ENCODE measurements at places on chromosomes 16 and 17. TPM values are rescaled to one million over a fixed set of nuclear protein-coding genes. Genes with fewer than 3 reads are reported as not detected.

Gene TNFRSF13B
- not detected for polyA plus RNA-seq

Gene CMTM1
- polyA plus RNA-seq: 4.8 TPM

Gene TNS4
- 0.06 TPM for polyA plus RNA-seq

Gene USP6
- polyA plus RNA-seq: 2.0 TPM

Gene CDK3
- 10.8 TPM for polyA plus RNA-seq

GRCh38 chr17:19996502-19996901 is 12.7 kb upstream of the SPECC1 start:
- no peak for DNase-seq

DNA sequence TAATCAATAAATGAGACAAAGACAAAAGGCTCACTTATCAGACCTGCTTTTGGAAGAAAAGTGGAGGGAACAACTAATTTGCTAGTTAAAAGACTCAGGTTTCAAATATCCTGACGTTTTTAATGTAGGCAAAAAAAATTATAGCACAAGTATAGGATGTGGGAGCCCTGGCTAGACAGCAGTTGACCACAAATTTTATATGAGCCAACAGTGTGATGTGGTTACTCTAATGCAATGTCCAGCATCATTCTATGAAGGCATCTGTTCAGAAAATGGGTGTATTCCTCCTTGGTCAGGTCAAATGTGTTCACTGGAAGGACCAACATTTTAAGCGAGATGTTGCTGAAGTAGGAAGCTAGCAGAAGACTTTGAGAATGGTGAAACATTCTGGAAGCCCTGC is 237.4 kb downstream of the MAP2K6 start:
- no peak for DNase-seq

- no peak for DNase-seq
These were observed 2.6 kb downstream of the CDK5RAP3 start for GRCh38 chr17:47973541-47973940.

GRCh38 chr17:44759086-44759915 is 513 bp downstream of the ADAM11 start:
- no peak for DNase-seq

DNA sequence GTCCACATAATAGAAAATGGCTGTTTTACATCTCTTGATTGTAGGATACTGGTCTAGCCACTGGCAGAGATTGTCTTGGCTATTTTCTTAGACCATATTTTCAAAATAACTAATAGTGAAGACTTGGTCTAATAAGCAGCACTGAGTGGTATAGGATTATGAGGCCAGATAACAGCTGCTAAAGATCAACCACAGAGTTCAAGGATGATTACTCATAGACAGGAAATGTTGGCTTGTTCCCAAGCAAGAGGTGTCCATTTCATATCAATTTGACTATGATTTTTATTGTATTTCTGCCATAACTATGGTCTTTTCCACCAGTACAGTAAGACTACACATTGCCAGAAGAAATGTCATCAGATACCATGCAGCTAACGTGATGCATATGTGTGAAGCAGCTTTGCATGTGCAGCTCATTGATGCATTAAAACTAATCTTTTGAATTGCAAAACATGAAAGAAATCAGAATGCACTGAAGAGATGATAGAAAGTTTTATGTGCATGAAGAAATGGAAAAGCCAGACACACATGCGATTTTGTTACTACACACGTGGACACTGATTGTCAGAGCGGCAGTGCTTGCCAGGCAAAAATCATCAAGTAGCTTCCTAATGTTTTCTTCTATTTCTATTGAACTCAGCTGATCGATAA is 693.3 kb downstream of the CDH11 start:
- no peak for DNase-seq

- no peak for DNase-seq
These were observed 268.7 kb upstream of the ASIC2 start for GRCh38 chr17:33561569-33562334.

- no peak for DNase-seq
These were observed 18.1 kb downstream of the KCNJ2 start for GRCh38 chr17:70187383-70187782.

GRCh38 chr17:18226284-18226945 is 980 bp downstream of the LLGL1 start:
- no peak for DNase-seq

DNA sequence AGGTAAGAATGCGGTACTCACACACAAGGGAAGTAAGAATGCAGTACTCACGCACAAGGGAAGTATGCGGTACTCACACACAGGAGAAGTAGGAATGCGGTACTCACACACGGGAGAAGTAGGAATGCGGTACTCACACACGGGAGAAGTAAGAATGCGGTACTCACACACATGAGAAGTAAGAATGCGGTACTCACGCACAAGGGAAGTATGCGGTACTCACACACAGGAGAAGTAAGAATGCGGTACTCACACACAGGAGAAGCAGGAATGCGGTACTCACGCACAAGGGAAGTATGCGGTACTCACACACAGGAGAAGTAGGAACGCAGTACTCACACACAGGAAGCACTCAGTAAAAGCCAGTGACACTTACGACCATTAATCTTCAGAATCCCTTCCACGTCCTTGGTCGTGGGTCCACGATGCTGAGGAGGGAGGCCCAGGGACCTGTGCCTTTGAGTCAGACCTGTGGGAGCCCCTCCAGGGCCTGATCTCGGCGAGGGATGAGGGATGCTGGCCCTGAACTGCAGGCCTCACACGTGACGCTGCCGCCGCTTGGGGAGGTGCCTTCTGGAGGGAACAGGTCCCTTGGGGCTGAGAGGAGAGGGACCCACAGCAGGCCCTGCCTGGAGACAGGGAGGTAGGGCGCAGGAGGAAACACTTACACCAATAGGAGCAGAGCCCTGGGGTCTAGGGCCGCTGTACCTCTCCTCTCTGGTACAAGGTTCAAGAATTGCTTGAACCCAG is 20.2 kb downstream of the ABR start:
- no peak for DNase-seq

DNA sequence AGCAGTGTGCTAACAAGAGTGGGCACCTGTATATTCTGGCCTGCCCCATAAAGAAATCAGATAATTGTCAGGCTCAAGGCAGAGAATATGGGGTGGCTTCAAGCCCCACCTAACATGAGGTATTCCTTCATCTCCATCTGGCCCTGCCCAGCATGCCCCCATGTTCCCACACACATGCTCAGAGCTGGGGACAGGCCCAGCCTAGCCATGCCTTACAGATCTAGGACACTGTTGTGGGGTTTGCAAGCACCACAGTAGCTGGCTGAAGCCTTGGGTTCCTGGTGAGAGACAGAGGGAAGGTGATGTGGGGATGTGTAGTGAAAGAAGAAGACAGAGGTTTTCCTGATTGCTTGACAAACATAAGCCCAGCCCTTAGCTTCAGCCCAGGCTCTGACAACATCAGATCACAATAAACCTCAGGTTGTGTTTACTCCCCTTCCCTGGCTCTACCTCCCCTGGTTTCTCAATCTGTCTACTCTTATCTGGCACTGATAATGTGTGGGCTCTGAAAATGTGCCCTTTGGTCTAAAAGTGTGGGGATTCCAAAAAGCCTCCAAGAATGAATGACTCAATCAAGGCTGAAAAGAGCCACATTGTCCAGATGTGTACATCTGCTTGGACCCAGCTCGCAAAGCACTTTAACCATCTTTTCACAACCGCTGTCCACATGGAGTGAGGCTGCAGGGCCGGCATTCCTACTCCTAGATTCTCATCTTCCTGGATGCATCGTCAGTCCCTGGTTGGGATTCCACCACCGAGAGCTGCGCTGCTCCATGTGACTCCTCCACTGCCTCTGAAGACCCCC is 34.4 kb downstream of the CDRT4 start:
- no peak for DNase-seq

DNA sequence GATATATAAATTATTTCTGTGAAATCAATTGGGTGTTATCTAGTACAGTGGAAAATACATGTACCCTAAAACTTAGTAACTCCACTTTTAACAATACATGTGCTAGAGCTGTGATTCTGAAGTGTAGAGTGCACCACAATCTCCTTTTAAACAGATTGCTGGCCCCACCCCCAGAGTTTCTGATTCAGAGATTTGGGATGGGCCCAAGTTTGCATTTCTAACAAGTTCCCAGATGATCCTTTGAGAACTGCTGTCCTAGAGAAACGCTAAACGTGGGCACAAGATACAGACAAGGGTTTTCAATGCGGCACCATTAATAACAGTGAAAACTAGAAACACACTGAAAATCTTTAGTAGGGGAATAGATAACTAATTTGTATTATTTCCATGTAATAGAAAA is 49.2 kb downstream of the NXPH3 start:
- DNase-seq: no peak

DNA sequence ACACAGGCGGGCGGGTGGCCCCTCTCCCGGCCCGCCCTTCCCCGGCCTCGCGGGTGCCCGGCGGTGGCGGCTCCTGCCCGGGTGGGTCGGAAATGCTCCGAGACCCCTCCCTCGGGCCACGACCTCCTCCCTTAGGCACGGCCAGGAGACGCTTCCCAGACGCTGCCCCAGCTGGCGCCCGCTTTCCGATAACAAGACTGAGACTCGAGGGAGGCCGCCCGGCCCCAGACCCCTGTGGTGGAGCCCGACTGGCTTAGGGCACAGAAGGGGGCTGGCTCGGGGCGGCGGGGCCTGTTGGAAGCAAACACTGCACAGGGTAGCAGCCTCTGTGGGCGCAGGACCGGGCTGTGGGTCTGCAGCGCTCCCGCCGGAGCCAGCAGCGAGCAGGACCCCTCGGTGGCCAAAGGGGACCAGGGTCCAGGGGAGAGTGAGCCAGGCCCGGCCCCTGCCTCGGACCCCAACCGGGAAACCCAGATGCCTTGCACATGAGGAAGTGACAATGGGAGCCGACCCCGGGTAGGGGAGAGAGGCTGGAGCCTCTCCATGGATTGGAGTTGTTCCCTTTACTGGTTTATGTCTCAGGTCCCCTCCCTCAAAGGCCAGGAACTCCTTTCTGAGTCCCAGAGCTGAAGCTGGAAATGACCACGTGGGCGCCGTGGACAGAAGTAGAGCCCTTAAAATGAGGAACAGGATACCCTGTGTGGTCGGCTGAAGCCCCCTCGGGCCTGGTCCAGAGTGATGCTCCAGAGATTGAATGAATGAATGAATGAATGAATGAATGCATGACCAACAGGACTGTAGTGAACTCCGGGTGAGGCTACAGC is 19.8 kb upstream of the ADCY7 start:
- no peak for DNase-seq

DNA sequence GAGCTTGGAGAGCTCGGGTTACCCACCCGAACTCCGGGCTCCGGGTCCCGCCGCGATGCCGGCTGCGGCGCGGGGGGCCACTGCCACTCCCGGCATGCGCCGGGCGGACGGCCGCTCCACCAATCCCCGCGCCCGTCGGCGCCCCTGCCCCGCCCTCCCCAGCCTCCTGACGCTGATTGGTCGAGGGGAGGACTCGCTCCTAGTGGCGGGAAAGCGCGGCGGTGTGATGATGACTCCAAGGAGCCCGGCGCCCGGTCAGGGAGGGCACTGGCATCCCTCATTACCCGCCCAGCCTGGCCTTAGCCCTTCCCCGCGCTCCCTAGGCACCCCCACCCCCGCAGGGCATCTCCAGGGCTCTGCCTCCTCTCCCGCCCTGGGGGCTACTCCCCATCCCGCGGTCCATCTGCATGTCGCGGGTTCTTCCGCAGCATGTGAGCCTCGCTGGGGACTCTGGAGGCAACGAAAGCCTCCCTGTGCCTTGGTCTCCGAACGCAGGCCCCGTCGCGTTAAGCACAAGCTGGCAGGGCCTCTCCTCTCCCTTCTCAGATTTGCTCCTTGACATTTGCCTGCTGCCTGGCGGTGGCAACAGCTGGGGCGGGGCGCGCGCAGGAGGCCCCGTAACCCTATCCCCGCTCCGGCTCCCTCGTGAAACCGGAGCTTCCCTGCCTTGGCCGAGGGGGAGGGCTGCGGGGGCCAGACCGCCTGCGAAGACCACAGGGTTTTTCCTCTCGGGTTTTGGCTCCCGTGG is 1.7 kb downstream of the ATP2A1 start:
- no peak for DNase-seq

GRCh38 chr17:35028531-35029262 is 34.8 kb downstream of the RFFL start:
- no peak for DNase-seq

DNA sequence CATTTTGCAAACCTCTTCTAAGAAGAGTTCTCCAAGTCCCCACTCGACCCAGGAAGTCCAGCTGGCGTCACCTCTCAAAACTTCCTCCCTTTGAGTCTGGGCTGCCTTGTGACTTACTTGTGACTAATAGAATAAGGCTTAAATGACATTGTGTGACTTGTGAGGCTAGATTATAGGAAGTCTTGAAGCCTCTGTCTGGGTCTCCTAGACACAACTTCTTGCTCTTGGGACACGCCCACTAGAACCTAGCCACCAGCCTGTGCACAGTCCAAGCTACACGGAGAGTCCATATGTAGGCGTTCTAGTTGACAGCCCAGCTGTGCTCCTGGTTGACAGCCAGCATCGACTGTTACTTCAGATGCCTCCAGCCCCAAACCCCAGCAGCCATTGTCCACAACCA is 66.7 kb upstream of the TANC2 start:
- no peak for DNase-seq

DNA sequence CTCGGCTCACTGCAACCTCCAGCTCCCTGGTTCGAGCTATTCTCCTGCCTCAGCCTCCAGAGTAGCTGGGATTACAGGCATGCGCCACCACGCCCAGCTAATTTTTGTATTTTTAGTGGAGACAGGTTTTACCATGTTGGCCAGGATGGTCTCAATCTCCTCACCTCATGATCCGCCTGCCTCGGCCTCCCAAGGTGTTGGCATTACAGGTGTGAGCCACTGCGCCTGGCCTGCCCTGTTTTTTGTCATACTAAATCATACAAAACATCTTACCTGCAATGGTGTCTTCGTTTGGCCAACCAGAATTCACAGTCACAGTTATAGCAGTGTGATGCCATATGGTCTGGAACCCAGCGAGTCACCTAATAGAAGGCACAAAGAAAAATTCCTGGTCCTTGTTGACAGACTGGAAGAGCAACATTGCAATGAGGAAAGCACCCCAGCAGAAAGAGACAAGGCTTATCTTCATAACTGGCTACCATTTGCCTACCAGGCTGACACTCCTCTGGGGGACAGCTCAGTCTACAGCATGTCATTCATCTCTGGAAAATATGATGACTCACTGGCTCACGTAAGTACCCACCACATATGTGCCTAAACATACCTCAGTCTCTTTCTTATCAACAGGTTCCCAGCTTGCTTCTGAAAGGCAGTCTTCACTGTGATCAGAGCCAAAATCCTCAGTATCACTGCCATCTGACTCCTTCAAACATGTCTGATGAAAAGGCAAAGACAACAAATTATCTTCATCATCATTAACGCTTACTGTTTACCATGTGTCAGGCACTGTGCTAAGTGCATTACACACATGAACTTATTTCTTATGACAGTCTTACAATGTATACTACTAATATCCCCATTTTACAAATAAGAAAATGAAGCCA is 4.3 kb upstream of the HSF5 start:
- no peak for DNase-seq

DNA sequence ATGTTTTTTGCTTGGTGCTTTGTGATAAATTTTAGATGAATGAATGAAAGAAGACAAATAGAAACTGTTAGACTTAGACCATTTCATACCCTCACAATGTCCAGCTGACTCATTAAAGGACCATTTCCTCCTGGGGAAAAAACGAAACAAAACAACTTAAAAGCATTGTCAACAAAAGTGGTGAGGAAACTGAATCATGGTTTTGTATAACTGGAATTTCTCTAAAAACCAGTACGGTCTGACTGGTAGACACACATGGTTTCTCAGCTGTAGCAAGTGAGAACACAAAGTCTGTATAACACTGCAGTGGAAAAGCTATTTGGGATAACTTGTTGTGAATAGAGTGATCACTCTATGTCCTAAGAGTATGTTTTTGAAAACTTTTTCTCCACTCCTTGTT is 5.3 kb upstream of the DDX52 start:
- no peak for DNase-seq
